ENCODE measurements at places on chromosomes 5 and 9. TPM values are rescaled to one million over a fixed set of nuclear protein-coding genes. Genes with fewer than 3 reads are reported as not detected.

WNT8A gene
- not detected for total RNA-seq

N4BP3 gene
- total RNA-seq = 2.3 TPM

DNA sequence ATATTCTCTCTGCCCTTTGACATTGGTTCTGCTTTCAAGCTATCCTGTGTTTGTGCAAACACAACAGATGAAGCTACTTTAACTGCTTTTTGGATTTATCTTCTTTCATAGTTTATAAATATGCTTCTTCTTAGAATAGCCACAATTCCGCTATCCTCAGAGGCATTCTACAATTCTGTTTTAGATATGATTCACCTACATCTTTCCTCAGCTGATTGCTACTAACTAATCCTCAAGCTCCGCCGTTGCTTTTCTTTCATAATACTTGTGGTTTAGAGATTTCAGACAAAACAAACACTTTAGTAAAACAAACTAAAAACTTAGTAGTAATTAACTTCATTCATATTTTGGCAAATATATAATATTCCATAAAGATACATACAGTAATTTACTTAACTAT, 52.5 kb downstream of the ECPAS start:
- DNase-seq = no peak

GRCh38 chr5:139900546-139901250, 105.1 kb downstream of the PSD2 start:
- no peak for DNase-seq

Data from left colon (tissue), 2 donors.